ENCODE measurements at places on chromosomes 16 and 17.
A peak's percentile ranks its signal among the peaks of the same experiment; 100 is the strongest.

DNA sequence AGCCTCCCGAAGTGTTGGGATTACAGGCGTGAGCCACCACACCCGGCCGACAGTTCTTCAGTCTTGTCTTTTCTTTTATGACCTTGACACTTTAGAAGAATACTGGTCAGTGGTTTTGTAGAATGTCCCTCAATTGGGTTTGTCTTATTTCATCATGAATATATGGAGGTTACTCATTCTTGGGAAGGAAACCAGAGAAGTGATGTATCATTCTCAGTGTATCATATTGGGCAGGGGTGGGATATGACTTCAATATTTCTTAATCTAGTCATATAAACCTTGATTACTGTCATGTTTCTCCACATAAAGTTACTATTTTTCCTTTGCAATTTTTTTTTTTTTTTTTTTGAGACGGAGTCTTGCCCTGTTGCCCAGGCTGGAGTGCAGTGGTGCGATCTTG, 36.9 kb downstream of the SNTB2 start:
- no peak for DNase-seq

DNA sequence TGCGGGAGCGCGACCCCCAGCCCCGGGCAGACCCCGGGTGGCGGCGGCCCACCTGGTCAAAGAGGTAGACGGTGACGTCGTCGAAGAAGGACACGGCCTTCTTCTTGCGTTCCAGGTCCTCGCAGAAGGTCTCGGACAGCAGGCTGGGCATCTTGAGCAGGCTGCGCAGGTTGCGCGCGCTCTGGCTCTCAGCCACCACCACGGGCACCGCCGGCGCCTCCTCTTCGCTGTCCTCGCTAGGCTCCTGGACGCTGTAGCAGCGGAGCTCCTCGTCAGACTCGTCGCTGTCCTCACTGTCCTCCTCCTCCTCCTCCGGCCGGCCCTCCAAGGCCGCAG, 45.2 kb upstream of the PVALEF start:
- DNase-seq, result no peak

DNA sequence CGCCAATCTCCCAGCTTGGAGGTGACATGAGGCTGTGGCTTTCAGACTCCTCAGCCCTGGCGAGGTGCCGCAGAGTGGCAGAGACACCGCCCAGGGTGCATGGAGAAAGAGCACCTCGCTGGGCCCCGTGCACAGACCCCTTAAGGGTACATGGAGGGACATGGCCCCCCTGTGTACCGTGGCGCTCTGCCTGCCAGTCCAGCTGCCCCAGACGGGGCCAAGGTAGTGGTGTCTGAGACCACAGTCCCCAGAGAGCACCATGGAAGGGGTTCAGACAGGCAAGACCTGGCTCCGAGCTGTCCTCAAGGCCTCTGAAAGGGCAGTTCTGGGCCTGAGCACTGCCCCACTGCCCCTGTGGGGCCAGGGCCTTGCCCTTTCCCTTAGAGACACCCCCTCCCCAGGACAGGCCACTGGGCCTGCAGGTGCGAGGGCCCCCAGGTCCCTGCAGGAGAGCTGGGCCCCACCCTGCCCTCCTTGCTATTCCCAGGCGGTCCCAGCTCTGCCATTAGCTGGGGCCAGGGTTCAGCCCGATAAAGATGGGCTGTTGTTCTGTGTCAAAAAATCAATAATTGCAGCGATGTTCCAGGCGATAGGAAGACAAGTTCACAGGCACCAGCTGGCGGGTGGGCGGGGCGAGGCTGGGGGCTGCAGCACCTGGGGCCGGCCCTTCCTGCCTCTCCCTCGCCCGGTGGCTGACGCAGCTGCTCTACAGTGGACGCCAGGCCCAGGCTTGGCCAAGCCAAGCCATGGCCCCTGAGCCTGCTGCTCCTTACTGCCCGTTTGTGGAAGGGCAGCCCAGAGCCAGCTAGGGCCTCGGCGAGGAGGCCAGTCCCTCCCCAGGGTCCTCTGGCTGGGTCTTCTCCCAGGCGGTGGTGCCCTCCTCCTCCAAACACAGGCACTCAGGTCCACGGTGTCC, 51.7 kb downstream of the ZFPM1 start:
- DNase-seq, result no peak

GRCh38 chr16:80028581-80029380, 428.2 kb upstream of the MAF start:
- DNase-seq, result no peak

- no peak for DNase-seq
Observed at GRCh38 chr17:29569245-29569950, 897 bp downstream of the TP53I13 start.

DNA sequence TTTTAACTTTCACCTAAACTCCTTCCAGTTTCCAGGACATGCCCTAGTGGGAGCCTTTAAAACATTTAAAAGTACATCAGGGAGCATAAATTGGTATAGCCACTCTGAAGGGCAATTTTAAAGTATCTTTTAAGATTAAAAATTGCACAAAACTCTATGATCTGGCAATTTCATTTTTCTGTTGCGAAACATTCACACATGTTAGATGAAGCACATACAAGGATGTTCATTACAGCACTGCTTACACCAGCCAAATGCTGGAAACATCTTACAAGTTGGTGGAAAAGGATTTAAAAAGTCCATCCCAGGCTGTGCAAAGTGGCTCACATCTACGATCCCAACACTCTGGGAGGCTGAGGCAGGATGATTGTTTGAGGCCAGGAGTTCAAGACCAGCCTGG, 26.4 kb upstream of the LONP2 start:
- DNase-seq, result no peak

DNA sequence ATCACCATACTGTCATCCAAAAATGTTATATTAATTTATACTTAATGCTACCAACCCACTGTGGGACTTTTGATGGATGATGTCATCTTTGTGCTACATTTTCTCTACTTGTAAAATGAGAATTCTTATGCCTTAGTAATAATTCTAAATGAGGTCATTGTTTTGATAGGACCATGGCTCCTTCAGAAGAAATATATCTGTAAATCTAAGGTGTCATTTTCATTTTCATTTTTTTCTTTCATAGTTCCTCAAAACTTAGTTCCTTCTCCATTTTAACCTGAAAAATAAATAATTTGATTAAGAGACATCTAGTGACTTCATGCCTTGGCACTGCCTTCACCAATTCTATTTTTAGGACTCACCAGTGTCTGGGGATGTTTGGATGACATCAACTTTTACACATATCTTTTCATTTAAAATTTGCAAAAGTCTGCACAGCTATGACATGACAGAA, 48.7 kb downstream of the GPRC5B start:
- no peak for DNase-seq

GRCh38 chr16:919658-920050, 51.1 kb downstream of the LMF1 start:
- DNase-seq, result no peak

GRCh38 chr17:82021900-82022309, 773 bp downstream of the CENPX start:
- DNase-seq, result no peak

DNA sequence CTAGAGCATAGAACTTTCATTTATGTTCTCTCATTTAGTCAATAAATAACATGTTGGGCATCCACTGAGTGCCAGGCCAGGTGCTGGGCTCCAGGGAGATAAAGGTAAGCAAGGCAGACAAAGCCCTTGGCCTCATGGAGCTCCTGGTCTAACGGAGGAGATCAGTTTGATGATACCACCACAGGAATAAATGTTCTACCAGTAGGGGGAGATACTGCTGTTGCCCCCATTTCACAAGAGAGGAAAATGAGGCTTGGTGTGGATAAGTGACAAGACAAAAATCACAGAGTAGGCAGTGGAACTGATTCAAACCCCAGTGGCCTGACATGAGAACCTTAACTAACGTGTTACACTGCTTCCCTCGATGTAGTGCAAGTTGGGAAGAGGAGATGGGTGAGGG, 80.4 kb upstream of the ERCC4 start:
- DNase-seq, result no peak

- DNase-seq, result peak; percentile 42
Observed at GRCh38 chr17:76716146-76716838, 5.5 kb upstream of the MXRA7 start.

- DNase-seq, result no peak
Observed at GRCh38 chr17:11980813-11981212, 16.5 kb downstream of the ZNF18 start.

- no peak for DNase-seq
Observed at GRCh38 chr17:40963838-40964237, 2.9 kb downstream of the KRT39 start.

DNA sequence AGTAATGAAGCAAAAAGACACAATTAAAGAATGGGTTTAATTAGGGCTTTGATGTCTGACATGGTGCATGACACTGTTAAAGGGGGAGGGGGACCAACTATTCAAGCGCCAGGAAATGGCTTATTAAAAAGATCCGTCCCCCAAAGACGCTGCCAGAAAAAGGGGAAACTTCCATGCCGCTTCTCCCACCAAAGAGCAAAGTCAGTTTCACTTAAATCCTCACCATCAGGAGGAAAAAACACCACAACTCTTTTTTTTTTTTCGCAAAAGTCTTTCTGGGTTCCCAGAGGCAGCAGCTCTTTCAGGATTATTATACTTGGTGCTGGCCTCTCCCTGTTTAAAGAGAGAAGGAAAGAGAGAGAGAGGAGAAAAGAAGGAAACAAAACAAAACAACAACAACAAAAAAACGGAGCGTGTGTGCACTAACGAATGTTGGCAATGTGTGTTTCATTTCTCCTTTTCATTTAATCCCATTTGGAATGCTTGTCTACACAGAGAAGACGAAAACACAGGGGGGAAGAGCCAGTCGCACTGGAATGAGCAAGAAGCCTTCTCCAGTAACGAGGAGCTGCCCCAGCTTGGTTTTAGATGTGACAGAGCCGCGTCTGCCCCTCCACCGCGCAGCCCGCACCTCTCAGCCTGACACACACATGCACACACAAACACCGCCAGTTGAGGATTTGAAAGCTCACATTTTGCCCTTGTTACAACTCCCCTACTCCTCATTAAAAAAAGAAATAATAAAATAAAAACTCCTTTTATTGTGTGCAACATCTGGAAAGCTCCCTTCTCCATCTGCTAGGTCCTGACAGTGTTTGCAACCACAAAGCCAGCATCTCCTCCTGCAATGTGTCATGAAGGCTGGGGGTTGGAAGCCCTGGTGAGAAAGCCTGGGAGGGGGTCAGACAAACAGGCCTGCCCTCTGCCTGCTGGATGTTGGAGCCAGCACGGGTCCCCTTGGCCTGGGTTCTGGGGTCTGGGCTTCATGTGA, 32.7 kb upstream of the AXIN2 start:
- no peak for DNase-seq

- DNase-seq, result no peak
Observed at GRCh38 chr16:24728891-24729242, 584 bp upstream of the TNRC6A start.

DNA sequence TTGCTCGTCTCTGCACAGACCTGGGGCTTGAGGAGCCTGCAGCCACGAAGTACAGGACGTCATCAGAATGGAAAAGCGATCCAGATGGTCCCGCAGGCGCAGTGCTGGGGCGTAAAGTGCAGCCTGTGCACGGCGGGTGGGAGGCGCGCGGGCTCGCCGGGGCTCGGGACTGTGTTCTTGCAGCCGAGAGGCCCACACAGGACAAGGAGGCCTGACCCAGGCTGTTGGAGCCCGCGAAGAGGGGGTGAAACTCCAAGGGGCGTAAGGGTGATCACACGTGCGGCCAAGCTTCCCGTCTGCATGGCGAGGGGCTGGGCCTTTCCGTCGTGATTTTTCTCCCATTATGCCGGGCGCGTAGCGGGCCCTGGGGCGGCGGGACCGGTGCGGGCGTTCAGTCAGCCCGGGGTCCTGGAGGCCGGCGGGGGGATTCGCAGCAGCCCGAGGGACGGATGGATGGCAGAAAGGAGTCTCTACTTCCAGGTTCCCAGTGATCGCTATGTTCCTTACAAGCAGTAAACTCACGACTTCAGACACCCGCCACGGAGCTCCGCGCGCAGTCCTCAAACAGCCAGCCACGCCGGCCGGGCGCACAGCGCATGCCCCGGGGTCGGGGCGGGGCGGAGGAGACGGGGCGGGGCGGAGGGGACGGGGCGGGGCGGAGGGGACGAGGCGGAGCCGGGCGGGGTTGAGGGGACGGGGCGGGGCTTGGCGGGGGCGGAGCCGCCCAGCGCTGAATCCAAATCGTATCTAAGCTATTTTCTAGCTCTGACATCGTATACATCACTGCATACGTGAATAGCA, 141.0 kb upstream of the KCNJ18 start:
- peak; percentile 72 for DNase-seq

DNA sequence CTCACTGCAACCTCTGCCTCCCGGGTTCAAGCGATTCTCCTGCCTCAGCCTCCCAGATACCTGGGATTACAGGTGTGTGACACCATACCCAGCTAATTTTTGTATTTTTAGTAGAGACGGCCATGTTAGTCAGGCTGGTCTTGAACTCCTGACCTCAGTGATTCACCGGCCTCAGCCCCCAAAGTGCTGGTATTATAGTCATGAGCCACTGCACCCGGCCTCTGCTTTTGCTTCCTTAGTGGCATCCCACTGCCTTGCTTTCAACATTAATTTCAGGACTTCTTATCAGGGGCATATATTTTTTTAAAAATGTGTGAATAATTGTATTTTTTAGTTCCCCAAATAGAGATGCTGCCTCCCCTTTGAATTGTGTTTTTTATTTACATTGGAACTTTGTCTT, 98.8 kb downstream of the SYCE1L start:
- no peak for DNase-seq

GRCh38 chr16:4659363-4660353, 33.7 kb upstream of the NUDT16L1 start:
- no peak for DNase-seq

DNA sequence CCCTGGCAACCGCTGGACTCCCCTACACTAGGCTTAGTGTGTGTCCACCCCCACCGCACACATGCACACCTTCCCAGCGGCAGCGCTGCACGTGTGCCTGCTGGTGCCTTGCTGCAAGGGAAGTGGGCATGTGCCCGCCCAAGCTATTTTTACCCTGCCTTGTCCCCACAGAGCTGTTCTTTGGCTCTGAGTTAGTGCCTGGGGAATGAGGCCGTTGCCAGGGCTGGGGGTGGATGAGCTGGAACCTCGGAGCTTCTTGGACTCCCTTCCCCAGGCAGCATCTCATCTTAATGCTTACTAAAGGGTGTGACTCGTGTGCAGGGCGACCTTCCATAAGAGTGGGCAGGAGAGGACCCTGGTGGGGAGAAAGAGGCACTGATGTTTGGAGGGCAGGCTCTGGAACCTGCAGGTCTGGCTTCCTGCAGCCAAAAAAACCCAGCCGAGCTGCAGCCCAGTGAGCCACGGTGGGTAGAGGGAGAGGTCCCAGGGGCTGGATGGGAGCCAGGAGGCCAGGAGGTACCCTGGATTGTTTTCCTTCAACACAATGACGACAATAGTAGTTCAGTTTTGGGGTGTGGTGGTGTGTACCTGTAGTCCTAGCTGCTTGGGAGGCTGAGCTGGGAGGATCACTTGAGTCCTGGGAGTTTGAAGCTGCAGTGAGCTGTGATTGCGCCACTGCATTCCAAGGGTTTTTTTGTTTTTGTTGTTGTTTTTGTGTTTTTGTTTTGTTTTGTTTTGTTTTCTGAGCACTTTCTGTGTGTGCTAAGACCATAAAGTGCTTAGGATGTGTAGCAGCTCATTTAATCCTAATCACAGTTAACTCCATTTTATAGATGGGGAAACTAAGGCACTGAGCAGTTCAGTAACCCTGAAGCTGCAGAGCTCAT, 119.1 kb downstream of the RAB11FIP4 start:
- DNase-seq, result no peak

- DNase-seq, result no peak
Observed at GRCh38 chr16:61590577-61590976, 445.7 kb downstream of the CDH8 start.

- no peak for DNase-seq
Observed at GRCh38 chr17:79243996-79244395, 169.4 kb downstream of the ENGASE start.

- no peak for DNase-seq
Observed at GRCh38 chr17:64618848-64619247, 43.3 kb downstream of the SMURF2 start.

Data from effector CD4-positive, alpha-beta T cell (primary cell).